ENCODE measurements at places on chromosomes 1 and 21. TPM values are rescaled to one million over a fixed set of nuclear protein-coding genes. Genes with fewer than 3 reads are reported as not detected.

NCF2 gene
- 8.6 TPM for total RNA-seq

HOOK1 gene
- total RNA-seq = 8.6 TPM

LCE3E gene
- not detected for total RNA-seq

TAS1R3 gene
- total RNA-seq = 0.48 TPM

LCE2C gene
- not detected for total RNA-seq

SPRR2A gene
- total RNA-seq = not detected

FH gene
- 71.1 TPM for total RNA-seq

PLEKHG5 gene
- total RNA-seq = 9.9 TPM

KISS1 gene
- total RNA-seq = not detected

TNFSF18 gene
- 0.53 TPM for total RNA-seq

RAD54L gene
- total RNA-seq = 2.6 TPM

GRCh38 chr1:214141486-214141885, 139.5 kb upstream of the SMYD2 start:
- no peak for DNase-seq

- DNase-seq = no peak
Observed at GRCh38 chr1:218312509-218312908, 27.4 kb downstream of the RRP15 start.

- DNase-seq = no peak
Observed at GRCh38 chr1:119053917-119054316, 65.8 kb upstream of the TBX15 start.

DNA sequence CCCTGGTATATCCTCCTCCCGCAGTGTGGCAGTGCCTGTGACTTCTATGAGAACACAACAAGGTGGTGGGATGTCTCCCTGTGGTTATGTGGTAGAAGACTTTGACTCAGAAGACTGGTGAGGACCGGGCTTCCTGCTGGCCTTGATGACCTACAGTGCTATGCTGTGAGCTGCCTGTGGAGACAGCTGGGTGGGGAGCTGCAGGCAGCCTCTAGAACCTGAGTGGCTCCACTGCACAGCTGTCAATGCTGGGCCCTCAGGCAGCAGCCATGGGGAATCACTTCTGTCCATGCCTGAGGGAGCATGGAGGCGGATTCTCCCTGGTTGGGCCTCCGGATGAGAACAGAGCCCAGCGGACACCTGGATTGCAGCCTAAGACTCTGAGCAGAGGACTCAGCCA, 14.9 kb downstream of the SLC1A7 start:
- no peak for DNase-seq

DNA sequence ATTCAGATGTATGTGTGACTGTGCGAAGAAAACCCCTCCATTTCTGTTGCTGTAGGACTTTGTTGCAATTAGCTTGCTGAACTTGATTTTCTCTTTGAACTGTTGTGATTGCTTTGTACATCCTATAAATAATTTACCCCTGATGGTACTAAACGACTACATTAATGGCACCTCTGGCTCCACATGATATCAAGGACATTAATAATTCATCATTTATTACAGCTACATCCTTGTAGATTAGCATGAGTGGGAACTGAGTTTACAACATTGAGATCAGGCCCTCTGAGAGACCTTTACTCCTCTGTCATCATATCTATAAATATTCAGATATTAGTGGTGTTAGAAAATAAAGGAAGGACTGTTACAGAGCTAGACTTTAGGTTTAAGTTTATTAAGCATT, 13.5 kb downstream of the LRIG2 start:
- DNase-seq = no peak

DNA sequence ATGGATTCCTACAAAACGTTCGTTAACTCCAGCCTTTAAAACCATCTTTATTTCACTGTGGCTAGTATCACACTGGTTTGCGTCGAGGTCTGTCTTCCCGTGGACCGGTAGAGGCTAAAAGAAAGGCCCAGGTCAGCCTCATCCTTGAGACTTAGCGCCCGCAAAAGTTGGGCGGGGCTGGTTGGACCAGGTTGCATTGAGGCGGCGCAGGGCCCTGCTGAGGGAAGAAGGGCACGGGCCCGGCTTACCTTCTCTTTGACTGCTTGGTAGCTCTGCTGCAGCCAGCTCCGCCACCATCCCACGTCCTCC, 455 bp downstream of the BSDC1 start:
- peak; percentile 25 for DNase-seq

- no peak for DNase-seq
Observed at GRCh38 chr21:41680444-41681347, 86.2 kb downstream of the RIPK4 start.

- DNase-seq = no peak
Observed at GRCh38 chr1:15757575-15758342, 836 bp upstream of the FBLIM1 start.

DNA sequence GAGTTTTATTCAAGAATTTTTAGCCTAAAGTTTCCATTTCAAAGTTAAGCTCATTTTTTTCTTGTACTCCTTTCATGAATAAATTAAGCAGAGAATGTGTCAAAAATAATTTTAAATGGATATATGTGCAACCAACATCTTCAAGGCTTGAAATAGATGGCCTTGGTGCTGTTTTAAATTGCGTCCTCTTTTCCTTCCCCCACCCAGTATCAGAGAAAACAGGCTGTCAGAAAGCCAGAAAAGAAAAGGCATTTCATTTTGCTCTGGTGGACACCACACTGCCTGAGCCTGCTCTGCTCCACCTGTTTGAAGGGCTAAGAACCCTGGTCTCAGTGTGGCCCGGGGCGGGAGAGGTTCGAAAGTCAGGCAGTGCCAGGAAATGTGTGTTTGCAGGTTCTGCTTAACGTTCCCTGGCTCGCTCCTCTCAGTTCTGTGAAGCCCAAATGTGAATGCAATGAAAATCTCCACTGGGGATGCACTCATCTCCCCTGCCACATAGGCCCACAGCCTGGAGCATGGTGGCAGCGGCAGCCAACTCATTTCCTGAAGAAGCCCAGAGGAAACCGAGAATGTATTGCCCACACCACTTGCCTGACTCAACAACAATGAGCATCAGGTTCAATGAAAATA, 134.4 kb downstream of the SDCCAG8 start:
- DNase-seq = no peak

GRCh38 chr1:241924080-241924808, 33.3 kb upstream of the BECN2 start:
- DNase-seq = no peak

DNA sequence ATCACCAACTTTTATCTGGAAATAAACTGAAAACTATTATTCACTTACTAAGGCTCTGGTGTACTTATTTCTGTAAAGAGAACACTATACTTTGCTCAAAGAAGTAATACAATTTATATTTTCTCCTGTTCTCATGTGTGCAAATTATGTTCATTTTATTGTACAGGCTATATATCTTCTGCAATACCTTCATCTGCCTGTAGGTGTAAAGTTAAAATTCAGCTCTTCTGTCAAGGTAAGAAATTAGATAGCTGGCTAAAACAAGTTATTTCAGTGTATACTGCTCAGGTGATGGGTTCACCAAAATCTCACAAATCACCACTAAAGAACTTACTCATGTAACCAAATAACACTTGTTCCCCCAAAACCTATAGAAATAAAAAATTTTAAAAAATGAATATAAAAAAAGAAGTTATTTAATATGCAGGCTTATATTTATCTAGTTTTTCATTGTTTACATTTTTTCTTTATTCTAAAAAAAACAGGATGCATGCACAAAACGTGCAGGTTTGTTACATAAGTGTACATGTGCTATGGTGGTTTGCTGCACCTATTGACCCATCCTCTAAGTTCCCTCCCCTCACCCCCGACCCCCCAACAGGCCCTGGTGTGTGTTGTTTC, 81.5 kb downstream of the PTGER3 start:
- DNase-seq = no peak

- DNase-seq = no peak
Observed at GRCh38 chr1:229461032-229461668, 27.3 kb upstream of the ACTA1 start.

DNA sequence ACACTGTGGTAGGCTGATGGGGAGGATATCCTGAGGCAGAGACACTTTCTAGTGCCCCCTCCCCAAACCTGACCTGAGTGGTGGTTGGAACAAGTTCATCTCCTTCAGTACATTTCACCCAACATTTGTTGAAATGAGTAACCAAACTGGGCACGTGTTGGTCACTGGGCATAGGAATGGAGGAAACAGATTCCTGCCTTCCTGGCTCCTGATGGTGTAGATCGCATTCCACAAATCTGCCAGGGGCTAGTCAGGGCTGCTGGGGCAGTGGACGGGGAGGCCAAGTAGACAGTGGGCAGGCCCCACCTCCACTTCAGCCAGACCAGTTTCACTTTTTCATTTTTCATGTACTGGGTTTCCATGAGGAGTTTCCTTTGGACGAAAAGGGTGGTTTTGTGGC, 16.5 kb upstream of the ALX3 start:
- DNase-seq = no peak

DNA sequence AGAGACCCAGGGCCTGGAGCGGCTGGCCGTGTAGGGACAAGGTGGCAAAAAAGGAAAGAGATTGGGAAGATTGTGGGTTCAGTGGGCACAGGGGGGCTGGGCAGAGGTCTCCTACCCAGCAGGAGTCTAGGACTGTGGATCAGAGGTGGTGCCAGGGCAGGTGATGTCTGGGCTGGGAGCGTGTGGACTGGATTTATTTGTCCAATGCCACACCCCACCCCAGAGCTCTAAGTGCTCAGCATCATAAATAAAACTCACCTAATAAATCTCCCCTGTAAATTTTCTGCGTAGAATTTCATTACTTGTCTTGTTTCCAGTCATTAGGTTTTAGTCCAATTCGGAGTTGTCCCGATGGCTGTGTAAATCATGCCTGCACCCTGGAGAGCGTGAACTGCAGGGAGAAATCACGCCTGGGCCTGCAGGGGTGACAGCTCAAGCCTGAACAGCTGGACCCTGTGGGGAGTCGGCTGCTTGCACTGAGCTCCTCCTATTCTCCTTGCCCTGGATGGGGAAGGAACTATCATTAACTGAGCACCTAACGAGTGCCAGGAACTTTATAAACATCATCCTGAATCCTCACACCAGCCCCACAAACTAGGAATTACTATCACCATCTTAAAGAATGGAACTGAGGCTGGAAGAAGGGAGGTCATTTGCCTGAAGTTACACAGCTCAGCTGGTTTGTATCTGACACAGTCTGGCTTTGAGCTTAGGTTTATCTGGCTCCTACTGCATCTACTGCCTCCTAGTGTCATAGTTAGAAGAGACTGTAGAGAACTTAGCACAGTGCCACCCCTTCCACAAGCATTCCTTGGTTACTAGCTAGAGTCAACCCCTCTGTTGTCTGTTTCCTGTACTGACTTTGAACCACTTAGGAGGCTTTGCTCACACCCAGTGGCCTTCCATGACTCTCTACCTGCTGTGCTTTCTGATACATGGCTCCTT, 25.0 kb upstream of the POU3F1 start:
- no peak for DNase-seq

GRCh38 chr1:15577691-15578090, 7.2 kb downstream of the AGMAT start:
- no peak for DNase-seq

GRCh38 chr1:200468264-200469001, 58.6 kb upstream of the ZNF281 start:
- DNase-seq = no peak
